CD4-positive, alpha-beta T cell treated with Interleukin-17A for 4 hours (primary cell): ENCODE measurements at places on chromosomes 1 and 21.

GRCh38 chr1:23215751-23216449, 1.4 kb downstream of the HTR1D start:
- no peak for DNase-seq

GRCh38 chr1:220186752-220187151, 85.5 kb downstream of the RAB3GAP2 start:
- DNase-seq = no peak

- DNase-seq = no peak
Measured at GRCh38 chr1:223802602-223803001, 43.1 kb downstream of the TP53BP2 start.

GRCh38 chr1:201214461-201214860, 23.8 kb downstream of the IGFN1 start:
- DNase-seq = no peak

GRCh38 chr21:42780617-42781016, 98.7 kb downstream of the WDR4 start:
- no peak for DNase-seq

DNA sequence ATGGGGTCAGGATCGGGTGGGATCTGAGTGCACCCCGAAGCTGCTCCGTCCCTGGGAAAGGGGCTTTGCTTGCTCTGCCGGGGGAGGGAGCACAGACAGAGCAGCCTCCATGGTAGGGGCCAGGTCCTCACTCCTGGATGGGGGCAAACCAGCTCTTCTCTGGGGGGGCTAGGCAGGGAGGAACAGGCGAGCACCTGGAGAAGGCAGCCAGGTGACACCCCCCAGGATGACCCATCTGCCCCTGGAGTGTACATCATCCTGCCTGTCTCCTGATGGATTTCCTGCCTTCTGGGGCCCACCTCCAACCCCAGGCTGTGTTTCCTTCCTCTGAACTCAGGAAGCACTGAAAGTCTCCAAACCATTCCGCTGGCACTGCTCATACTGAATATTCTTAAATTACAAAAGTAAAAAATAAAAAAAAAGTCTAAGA, 248.0 kb downstream of the RHOU start:
- DNase-seq = no peak

GRCh38 chr1:235781807-235782206, 84.9 kb downstream of the LYST start:
- DNase-seq = no peak

DNA sequence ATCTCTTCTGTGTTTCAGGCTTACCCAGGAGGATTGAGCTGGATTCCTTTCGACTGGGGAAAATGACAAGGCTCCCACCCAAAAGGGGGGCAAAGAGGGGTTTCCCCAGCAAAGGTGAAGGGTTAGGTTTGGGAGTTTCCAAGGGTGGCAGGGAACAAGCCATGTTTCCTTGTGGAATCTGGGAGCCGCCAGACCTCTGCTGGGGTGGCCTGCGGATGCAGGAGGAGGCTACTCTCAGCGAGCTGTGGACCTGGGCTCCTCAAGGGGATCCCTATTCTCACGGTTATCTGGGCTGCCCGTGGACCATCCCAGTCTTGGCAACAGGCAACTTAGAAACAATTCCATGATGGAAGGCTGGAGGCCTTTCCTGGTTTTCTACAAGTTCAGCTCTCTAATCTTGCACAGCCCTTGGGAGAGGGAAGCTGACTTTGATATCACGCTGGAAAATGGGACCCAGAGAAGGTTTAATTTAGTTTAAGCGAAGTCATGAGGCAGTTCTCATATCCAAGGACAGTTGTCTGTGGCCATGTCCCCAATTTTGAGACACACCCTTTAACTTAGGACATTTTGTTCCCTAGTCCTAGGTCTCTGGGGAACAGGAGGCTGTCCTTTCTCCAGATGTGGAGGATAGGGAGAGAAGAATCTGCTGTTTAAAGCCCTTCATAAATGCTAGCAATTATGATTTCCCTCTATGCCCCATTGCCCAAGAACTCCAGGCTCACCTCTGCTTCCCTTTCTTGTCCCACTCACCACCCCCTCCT, 24.7 kb upstream of the STUM start:
- no peak for DNase-seq

- DNase-seq = peak; percentile 15
Measured at GRCh38 chr1:231724876-231725647, 98.5 kb downstream of the DISC1 start.

DNA sequence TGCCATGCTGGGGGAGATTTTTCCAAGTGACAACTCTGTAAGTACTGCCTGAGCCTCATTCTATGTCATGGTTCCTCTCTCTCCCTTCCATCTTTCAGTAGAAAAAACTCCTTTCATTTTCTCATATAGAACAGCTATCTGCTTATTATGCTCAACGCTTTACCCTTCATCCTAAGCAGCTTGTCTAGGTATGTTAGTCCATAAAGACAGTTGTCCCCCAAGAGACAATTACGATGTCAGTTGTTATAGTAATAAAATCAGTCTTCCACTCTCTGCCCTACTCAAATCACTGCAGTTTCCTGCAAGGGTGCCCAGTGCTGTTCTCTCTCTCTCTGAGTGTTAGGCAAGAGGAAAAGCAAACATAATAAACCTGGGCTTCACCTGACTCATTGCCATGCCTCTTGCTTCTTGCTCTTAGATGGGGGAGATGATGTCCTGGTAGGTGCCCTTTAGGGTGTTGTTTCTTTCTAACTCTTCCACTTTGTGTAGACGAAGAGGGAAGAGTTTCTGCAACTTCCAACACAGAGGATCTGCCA, 59.4 kb downstream of the PAPPA2 start:
- no peak for DNase-seq

DNA sequence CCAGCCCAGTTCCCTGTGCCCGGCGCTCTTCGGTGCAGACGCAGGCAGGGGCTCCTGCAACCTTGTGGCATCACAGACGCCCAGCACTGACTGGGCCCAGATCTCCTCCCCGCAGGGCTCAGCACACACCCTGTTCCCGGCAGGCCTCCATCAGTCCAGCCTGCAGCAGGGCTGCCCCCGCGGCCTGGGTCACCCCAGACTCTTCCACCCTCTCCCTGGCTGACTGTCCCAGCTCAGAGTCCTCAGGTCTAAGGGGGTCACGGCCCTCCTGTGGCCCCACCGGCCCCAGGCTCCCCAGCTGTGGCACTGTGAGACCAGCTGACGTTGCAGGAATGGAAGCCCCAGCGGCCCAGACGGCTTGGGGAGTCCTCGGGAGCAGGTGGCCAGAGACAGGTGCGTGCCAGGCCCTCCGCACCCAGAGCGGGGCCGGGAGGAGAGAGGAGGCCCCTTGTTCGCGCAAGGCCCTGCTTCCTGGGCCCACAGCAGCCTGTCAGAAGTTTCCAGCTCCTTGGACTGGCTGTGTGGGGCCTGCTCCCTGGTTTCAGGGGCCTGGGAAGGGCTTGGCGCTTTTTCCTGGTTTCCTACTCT, 4.2 kb downstream of the B3GALT6 start:
- DNase-seq = no peak
